NCI-H82 (cell line): ENCODE measurements at places on chromosomes 11 and 22.

DNA sequence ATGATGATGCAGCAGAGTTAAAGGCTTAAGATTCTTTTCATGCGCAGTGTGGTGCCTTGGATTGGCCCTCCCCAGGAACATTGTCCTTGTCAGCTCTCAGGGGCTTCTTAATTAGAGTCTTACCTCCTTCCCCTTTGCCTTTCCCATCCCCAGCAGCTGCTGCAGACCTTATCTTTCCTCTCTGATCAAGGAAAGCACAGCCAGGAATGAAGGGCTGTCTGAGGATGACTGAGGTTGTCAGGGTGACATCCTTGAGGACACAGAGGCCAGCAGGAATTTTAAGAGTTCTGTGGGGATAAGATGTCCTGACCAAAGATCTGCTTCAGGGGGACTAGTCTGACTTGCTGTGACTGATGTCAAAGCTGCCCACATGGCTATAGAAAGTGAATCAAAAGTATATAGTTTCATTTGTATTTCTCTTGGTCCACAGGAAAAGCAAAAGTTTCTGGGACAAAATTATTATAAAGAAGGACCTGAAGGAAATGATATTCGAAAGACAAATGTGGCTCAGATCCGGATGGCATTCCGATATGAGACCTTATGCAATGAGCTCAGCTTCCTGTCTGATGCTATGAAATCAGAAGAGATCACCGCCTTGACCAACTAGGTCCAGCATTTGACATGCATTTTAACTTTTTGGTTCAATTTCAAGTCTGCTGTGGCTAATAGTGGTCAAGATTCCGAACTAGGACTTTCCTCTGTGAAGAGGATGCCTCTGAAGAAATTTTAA lies 35.5 kb downstream of the RNF141 start:
- no peak for DNase-seq

GRCh38 chr22:20203552-20204201 lies 52.8 kb upstream of the CCDC188 start:
- DNase-seq, result peak; percentile 63

- DNase-seq, result no peak
Observed at GRCh38 chr22:22714600-22715335, 70.4 kb downstream of the GGTLC2 start.

- DNase-seq, result no peak
Observed at GRCh38 chr22:42300259-42301076, 30.0 kb upstream of the TCF20 start.

- peak; percentile 53 for DNase-seq
Observed at GRCh38 chr11:72642884-72643522, 31.2 kb downstream of the PDE2A start.

GRCh38 chr11:61873588-61874376 lies 17.6 kb downstream of the FADS3 start:
- DNase-seq, result no peak

DNA sequence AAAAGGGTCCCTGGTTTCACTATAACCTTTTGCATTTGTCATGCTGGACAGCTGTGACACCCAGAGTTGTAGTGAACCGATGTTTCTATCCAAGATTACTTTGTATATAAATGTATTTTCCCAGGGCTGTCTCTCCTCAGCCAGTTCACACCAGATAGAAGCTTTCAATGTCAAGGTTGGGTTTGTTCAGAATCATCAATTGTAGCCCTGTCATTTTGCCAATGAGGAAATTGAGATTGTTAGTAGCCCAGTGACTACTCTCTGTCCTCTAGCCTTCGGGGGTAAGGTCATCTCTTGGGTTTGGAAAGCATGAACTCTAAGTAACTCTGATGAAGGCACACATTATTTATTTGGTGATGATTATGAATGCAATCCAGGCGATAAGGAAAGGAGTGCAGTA lies 165.6 kb downstream of the DBX1 start:
- DNase-seq, result no peak

GRCh38 chr11:65651589-65652510 lies 10.9 kb downstream of the RELA start:
- DNase-seq, result no peak

GRCh38 chr11:128415539-128415938 lies 171.8 kb downstream of the ETS1 start:
- no peak for DNase-seq

DNA sequence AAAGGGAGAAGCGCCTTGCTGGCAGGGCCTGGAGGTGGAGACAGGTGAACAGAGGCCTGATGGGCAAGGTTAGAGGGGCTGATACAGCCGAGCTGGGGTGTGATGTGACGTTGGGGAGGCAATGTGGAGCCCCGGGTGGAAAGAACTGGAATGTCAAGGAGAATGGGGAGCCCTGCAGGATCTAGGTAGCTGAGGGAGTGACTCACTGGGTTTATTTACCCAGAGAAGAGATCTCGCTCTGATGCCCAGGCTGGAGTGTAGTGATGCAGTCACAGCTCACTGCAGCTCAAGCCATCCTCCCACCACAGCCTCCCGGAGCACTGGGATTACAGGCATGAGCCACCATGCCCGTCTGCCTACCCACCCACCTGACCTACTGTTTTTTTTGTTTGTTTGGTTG lies 1.9 kb upstream of the CYB5R3 start:
- no peak for DNase-seq

GRCh38 chr11:69947059-69947792 lies 128.0 kb upstream of the FGF3 start:
- DNase-seq, result no peak

DNA sequence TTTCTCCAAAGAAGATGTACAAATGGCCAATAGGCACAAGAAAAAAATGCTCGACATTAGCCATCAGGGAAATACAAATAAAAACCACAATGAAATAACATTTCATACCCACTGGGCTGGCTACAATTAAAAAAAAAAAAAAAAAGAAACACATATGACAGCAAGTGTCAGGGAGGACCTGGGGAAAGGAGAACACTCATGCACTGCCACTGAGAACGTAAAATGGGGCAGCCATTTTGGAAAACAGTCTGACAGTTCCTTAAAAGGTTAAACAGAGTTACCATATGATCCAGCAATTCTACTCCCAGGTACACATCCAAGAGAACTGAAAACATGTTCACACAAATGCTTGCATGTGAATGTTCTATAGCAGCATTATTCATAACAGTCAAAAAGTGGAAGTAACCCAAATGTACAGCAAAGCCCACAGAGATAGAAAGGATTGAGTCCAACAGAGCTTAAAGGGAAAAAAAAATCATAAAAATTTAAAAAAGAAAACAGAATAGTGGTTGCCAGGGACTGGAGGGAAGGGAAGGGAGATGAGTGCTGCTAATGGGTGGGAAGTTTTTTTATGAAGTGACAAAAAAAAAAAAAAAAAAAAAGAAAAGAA lies 48.4 kb upstream of the CYP2D6 start:
- no peak for DNase-seq

GRCh38 chr22:28883917-28884746 lies 760 bp downstream of the ZNRF3 start:
- DNase-seq, result peak; percentile 33

GRCh38 chr22:20998411-20999336 lies 3.2 kb downstream of the THAP7 start:
- no peak for DNase-seq

- no peak for DNase-seq
Observed at GRCh38 chr11:68498321-68498720, 37.8 kb downstream of the PPP6R3 start.

GRCh38 chr22:43330178-43331068 lies 12.7 kb downstream of the SCUBE1 start:
- DNase-seq, result no peak

- DNase-seq, result no peak
Observed at GRCh38 chr11:64122411-64123410, 43.2 kb downstream of the MACROD1 start.

- peak; percentile 76 for DNase-seq
Observed at GRCh38 chr11:102837646-102838045, 5.8 kb downstream of the MMP3 start.

DNA sequence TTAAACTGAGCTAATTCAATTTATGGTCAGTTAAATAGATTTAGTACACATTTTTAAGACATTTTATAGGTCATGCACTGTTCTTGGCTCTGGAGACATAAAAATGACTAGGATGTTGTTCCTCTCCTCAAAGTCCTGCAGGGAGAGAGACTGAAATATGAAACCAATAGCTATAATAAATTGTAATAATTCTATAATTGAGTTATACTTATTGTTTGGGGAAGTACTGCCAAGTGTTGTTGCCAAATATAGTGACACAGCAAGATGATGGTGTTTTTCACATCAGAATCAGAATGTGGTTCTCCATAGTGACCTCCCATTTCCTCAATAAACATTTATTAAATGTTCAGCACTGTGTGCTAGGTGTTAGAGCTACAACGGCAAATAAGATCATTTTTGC lies 470.6 kb downstream of the NTM start:
- no peak for DNase-seq

- no peak for DNase-seq
Observed at GRCh38 chr11:39304586-39304985, 2154.9 kb downstream of the LRRC4C start.

- DNase-seq, result no peak
Observed at GRCh38 chr22:46366327-46366731, 30.8 kb downstream of the TRMU start.

DNA sequence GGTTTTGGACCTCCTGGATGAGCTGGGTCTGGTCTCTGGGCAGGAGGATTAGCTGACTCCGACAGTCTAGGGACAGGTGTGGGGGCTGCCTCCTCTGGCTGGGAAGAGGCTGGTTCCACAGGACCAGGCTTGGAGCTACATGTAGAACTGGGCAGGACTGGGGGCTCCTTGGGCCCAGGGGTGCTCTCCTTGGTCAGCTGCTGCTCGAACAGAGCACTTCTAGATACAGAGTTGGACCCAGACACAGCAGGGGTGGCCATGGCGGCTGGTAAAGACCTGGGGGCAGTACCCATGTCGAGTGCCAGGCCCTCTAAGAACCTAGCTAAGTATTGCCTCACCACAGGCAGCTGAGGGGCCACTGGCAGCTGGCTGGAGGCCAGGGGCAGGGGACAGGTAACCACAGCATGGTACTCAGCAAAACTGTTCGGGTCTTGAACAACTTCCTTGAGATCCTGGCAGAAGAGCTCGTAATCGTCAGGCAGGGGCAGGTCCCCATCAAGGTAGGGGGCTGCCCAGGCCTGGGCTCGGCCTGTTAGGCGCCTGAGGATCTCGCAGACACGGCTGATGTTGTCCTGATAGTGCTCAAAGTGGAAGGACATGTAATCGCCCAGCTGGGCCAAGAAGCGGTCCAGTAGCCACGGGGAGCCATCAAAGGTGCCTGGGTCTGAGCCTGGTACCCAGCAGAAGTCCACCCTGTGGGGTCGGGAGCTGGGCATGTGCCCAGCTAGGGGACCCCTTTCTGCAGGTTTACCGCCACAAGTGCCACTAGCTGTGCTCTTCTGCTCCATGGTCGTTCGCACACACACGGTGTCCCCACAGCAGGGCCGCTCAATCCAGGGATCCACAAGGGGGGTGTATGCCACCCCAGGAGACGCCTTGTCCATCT lies 3.1 kb downstream of the GNB1L start:
- DNase-seq, result no peak

DNA sequence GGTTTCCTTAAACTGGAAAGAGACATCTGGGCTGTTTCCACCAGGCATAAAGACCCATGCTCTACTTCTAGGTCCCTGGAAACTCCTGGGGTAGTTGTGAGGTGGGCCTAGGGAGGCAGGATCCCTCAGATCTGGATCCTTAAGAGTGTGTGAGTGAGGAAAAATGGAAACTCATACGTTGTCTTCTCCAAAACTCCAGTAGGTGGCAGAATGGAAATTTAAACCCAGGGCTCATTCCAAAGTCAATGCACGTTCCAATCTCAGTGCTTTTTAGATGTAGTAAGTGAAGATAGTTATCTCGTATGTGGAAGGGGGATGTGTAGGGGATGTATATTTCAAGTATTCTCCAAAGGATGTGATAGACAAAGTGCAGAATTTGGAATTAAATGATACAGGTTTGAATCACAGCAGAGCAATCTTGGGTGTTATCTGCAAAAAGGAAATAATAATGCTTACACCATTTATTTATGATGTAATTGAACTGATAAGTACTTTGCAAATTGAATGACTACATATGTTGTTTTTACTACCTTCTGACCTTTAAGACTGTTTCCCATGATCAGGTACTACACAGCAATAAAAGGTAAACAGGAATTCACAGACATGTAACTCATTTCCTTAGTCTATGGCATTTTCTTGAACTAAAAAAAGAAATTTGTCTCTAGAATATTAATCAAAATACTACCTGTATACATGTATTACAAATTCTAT lies 13.1 kb upstream of the MMP1 start:
- peak; percentile 34 for DNase-seq

DNA sequence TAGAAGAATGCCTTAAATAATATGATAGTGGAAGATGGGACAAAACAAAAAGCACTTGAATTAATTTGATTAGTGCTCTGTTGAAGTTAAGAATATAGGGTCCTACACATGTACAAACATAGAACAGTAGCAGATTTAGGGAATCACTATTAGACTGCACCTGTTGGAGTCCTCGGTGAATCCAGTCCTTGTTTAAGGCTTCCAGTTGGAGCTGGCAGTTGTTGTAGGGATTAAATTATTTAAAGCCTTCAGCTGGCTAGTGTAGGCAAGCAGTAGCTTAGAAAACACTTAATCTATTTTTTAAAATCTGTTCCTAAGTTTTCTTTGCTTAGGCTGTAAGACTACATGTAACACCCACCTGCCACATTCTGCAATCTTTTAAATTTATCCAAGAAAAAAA lies 24.5 kb upstream of the CSTF3 start:
- peak; percentile 86 for DNase-seq

DNA sequence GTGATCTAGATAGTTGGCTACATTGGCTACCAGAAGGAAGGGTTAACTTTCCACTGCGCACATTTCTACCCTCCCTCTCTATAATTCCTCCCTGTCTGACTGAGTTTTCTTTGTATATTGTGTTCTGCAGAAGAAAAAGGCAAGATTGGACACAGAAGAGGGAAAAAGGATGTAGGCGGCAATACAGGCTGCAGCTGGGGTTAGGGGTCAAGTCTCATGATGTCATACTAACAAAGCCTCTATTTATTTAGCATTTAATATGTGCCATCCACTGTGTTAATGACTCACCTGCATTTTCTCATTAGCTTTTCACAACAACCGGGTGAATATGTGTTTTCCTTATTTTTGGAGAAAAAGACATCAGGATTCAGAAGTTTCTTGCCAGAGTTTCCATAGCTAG lies 2.0 kb downstream of the FAM83F start:
- DNase-seq, result no peak

DNA sequence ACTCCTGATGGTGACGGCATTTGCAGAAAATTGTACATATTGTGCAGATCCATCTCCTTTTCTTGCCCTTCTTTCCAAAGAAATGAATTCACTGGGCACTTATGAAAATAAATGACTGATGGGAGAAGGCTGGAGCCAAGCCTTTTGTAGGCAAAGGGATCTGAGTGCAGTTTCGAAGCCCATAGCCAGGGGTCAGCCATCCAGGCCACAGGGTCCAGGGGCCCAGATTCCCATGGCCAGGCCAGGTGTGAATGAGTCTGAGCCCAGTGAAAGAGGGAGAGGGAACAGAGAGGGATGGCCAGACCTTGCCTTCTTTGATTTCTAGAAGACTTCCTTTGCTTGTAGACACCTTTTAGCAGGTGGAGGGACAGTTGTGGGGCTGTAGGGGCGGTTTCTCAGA lies 209.1 kb downstream of the KIRREL3 start:
- no peak for DNase-seq

GRCh38 chr11:21554284-21554683 lies 638.6 kb upstream of the ANO5 start:
- no peak for DNase-seq
